ENCODE measurements at places on chromosomes 5 and 9.

GRCh38 chr5:161934486-161934885 lies 86.6 kb downstream of the GABRA1 start:
- DNase-seq: no peak

- no peak for DNase-seq
Measured at GRCh38 chr9:3742586-3742985, 216.8 kb upstream of the RFX3 start.

- DNase-seq: peak; percentile 14
Measured at GRCh38 chr9:110049699-110050450, 158.1 kb downstream of the C9orf152 start.

- DNase-seq: no peak
Measured at GRCh38 chr9:133505901-133506652, 18.7 kb downstream of the MYMK start.

- no peak for DNase-seq
Measured at GRCh38 chr5:59745415-59745863, 148.1 kb downstream of the PDE4D start.

- DNase-seq: no peak
Measured at GRCh38 chr9:16262477-16263261, 607.8 kb downstream of the BNC2 start.

GRCh38 chr9:24793787-24794186 lies 248.1 kb upstream of the IZUMO3 start:
- no peak for DNase-seq

DNA sequence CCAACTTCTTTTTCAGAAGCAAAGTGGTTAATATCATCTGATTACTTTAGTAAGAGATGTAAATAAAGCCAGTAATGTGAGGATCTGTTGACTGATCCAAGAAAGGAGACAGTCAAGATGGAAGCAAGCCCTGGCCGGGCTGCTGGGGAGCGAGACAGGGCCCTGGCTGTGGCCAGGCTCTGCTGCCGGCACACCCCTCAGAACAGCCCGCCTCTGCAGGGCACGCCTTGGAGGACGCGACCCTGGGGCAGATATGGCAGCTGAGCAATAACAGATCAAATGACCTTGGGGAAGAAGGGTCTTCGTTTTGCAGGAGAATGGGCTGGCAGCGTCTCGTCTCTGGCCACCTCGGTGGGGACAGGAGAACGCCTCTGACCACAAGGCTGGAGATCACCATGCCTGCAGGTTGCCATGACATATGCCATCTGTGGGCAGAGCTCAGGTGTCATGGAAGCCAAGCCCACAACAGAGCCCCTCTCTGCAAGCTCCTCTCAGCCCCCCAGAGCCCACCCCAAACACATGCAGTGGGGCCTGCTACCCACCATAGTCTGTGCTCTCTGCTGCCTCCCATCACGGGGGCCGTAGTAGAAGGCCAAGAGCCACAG lies 206.5 kb downstream of the FANCC start:
- DNase-seq: no peak

DNA sequence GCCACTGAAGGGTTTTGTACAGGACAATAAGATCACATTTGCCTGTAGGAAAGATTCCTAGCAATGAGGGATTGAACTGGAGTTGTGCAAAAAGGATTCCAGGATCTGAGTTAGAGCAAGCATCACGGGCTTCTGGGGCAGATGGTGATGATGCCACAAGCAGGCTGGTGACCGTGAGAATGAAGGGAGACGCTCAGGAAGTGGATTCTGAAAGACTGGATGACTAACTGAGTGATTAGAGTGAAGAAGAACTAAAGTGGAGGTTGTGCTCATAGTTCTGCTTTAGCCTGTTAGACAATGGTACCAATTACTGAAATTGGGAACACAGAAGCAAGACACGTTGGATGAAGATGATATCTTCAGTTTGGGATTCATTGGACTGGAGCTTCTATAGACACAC lies 168.2 kb downstream of the CD180 start:
- no peak for DNase-seq

DNA sequence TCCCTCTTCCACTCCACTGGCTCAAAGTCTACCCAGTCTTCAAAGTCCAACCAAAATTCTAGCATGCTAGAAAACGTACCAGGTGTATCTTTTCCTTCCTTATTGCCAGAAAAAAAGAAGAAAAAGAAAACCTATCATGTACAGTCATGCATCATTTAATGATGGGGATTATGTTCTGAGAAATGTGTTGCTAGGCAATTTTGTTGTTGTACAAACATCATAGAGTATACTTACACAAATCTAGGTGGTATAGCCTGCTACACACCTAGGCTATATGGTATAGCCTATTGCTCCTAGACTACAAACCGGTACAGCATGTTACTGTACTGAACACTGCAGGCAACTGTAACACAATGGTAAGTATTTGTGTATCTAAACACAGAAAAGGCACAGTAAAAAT lies 104.8 kb downstream of the SREK1 start:
- no peak for DNase-seq

GRCh38 chr5:102218159-102218558 lies 77.9 kb downstream of the SLCO4C1 start:
- DNase-seq: no peak

DNA sequence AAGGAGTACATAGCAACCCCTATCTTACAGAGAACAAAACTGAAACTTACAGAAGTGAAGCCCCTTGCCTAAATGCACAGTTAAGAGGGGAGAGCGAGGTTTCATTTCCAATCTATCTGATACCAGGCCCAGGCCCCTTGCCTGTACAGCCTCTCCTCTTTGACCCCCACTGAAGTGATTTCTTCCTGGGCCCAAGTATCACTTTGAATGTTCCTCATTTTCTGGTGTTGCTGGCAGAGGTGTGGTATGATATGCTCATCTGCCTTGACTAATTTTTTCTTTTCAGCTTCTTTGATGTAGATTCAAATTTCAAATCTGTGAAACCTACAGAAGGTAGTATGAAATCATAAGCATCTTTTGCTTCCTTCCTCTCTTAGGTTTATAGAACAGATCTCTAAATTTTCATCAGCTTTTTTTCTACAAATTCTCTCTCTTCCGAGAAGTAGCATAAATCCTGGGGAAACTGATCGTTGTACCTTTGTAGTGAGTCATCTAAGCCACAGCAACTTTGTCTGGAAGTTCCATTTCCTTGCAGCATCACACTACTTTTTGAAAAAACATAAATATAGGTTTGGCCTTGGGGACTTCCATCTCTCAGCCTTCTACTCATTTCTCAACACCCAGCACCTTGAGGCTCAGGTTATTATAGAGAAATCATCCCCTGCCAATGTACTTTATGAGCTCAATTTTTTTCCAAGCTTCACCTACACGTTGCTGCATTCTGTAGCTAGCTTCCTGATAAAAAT lies 402.4 kb upstream of the PTGER4 start:
- peak; percentile 49 for DNase-seq

- DNase-seq: no peak
Measured at GRCh38 chr5:150710165-150710564, 9.3 kb upstream of the RBM22 start.
